Mesenchymal stem cell (in vitro differentiated cells and primary cell): ENCODE measurements at places on chromosomes 2 and 18.
A peak's percentile ranks its signal among the peaks of the same experiment; 100 is the strongest.

DNA sequence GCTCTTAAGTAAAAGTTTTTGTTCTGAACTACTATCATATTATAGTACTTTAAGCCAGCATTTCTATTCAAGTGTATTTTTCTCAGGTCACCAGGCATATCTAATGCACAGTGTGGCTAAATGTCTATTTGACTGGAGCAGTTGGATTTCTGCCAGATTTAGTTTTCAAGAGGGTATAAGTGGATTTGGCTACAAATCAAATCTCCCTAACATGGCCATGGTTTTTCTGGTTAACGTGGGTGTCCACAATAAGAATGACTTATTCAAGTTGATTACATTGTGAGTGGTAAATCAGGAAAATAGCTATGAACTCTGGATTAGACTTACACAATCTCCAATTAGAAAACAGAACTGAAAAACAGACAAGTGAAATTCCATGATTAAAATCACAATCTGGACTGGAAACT, 5.7 kb upstream of the CHN1 start:
- DNase-seq: no peak

- peak; percentile 74 for DNase-seq
Observed at GRCh38 chr2:102051692-102052277, 60.0 kb downstream of the IL1R2 start.

GRCh38 chr2:86485103-86485502, 43.9 kb downstream of the KDM3A start:
- peak; percentile 29 for DNase-seq

DNA sequence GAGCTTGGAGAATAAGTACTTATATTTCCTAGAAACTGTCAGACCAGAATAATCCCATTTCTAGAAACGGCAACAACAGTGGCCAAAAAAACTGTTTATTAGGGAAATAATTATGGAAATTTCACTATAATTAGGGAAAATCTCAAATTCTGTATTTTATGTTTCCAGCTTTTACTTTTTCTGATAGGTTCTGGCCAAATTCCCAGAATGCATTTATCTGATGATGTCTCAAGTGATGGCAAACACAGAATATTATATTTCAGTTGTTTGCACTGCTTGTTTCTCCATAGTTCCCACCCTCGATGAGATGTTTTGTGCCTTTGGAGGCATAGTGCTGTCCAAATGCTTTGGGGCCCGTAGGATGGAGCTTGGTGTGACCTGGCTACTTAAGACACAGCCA, 66.9 kb downstream of the AFF3 start:
- no peak for DNase-seq

DNA sequence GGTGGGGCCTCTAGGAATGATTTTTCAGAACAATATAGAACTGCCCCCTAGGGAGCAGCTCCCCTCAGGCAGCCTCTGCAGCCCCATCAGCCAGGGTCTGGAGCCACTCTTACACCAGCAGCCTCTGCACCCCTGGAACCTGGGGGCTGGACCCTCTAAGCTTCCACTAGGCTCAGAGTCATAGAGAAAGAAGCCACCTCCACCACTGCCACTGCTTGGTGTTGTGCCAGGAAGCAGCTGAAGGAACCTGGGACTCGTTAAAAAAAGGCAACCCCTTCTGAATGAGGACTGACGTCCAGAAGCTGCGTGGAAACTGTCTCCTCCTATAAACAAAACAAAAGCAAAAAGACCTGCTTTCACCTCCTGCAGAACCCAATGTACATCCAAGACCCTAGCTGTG, 98.1 kb upstream of the HS6ST1 start:
- no peak for DNase-seq

- DNase-seq: no peak
Observed at GRCh38 chr2:85135660-85135914, 2.4 kb downstream of the TCF7L1 start.

GRCh38 chr2:231640641-231641111, 48.0 kb downstream of the TEX44 start:
- DNase-seq: peak; percentile 58

GRCh38 chr2:177633910-177634294, 241.3 kb downstream of the AGPS start:
- DNase-seq: no peak

DNA sequence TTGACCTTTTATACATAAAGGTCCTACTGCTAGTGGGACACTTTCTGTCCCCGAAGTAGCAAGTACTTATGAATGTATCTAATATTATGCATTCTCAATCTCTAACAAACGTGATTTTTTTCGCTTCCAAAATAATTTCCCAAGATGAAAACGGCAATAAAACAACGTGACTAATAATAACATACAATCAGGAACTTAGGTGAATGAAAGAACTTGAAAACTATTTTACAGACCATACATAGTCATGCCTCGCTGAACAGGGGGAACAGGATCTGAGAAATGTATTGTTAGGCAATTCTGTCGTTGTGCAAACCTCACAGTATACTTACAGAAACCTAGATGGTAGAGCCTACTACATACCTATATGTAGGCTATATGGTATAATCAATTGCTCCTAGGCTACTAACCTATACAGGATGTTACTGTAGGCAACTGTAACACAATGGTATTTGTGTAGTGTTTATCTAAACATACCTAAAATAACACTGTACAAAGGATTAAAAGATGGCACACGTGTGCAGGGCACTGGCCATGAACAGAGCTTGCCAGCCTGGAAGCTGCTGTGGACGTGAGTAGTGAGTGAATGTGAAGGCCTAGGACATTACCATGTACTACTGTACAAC, 2.5 kb downstream of the RTN4 start:
- DNase-seq: peak; percentile 65

DNA sequence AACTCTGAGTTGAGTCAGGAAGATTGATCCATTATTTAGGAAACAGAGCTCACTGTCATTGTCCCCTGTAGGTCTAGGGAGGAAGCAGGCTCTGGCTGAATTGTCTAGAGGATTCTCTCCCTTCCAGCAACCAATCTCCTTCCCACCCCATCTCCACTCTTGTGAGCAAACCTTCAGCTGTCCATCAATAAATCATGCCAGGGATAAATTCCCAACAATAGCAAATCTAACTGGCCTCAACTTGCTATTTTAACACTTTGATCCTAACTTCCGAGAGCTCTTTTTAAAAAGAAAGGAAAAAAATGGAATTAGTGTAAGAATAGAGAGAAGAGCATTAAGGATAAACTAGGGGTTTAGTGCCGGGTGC, 53.5 kb downstream of the ATP8B1 start:
- no peak for DNase-seq

- peak; percentile 69 for DNase-seq
Observed at GRCh38 chr2:39778775-39779340, at the start of gene THUMPD2. THUMPD2 (minus strand) TSS chr2:39779258; CDS start chr2:39779239, 19 bp downstream.

- DNase-seq: no peak
Observed at GRCh38 chr2:9763356-9764152, 79.7 kb upstream of the TAF1B start.

GRCh38 chr2:222318026-222318711, 19.4 kb upstream of the PAX3 start:
- DNase-seq: peak; percentile 74

DNA sequence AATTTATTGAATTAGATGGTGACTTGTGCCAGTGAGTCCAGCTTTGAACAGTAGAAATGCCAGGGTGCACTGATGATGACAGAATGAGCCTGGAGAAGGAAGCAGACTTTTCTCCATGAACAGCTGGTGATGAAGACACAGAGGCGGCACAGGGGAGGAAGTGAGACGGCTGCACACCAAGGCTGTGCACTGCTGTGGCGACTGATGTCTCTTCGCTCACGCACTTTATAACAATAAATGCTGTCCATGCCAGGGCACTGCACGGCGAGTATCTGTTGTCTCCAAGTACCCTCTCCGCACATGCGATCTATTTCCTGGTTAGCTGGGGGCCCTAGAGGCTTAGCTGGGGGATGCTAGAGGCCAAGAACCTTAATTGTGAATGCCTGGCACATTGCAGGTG, 175.2 kb downstream of the TMEM200C start:
- no peak for DNase-seq

- no peak for DNase-seq
Observed at GRCh38 chr2:205755923-205756322, 73.6 kb downstream of the NRP2 start.

DNA sequence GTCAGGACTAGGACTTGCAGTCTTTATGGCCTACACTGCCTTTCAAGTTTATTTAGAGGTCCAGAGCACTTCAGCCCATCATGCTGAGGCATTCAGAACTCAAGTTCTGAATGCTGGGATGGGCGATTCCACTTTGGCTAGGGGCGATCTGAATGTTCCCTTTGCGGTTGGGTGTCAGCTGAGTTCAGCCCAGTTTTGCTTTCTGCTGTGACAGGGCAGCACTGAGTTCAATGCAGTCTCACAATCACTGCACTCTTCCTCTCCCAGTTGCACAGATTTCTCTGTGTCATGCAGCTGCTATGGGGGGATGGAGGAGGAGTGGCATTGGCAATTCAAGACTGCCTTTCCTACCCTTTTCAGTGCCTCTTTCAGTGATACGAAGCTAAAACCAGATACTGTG, 1232.0 kb upstream of the FAM98A start:
- DNase-seq: no peak

DNA sequence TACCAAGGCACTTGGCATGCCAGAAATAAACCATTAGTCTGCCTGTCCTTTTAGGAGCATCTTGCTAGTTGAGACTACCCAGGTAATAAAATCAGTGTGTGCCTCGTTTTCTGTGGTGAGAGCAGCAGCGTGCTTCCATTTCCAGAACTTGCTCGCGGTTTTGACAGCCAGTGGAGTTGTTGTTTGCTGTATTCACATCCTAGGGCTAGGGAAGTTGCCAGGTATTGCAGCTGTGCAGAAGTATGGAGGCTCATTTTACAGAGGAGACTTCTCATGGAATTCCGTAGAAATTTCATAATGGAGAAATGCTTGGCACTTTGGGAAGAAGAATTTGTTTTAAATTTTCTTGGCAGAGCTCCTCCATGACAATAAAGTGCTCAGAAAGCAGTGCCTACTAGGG, 1355.1 kb upstream of the ZEB2 start:
- DNase-seq: no peak

- no peak for DNase-seq
Observed at GRCh38 chr2:166765141-166765540, 123.1 kb upstream of the XIRP2 start.

GRCh38 chr2:43169099-43169945, 57.1 kb downstream of the ZFP36L2 start:
- DNase-seq: no peak
